Right cardiac atrium (tissue), 5 donors: ENCODE measurements at places on chromosomes 2 and 18. TPM values are rescaled to one million over a fixed set of nuclear protein-coding genes. Genes with fewer than 3 reads are reported as not detected.
A peak's percentile ranks its signal among the peaks of the same experiment; 100 is the strongest.

DNA sequence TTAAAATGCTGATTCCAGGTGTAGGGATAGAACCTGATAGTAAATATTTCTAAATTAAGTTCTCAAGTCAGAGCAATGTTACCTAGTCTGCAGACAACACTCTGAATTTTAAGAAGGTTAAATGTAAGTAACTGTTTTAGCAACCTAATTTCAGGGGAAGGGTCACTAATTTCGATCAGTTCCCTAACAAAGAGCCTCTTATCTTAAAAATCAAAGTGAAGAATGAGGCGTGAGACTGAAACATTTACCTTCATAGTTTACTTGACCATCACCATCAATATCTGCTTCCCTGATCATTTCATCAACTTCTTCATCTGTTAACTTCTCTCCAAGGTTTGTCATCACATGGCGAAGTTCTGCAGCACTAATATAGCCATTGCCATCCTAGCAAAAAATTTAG lies 6.4 kb upstream of the STPG4 start:
- no peak for DNase-seq

DNA sequence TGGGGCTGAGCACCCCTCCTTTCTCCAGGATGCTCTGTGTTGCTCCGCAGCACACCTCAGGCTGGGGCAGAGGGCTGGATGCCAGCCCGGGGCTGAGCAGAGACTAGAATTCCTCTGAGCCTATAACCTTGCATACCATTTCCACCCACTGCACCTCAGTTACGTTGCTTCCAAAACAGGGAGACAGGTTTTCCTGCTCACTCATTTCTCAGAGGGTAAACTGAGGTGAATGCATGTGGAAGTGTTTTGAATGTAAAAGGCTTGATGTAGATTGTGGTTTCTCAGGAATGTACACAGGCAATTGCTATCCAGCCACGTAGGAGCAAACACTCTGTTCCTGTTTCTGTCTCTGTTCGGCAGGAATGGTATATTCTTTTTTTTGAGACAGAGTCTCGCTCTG lies 45.3 kb downstream of the EDAR start:
- no peak for DNase-seq

NT5DC4 gene
- total RNA-seq = not detected

- DNase-seq = no peak
Measured at GRCh38 chr2:187264612-187265011, 183.4 kb downstream of the CALCRL start.

- no peak for DNase-seq
Measured at GRCh38 chr2:44918095-44918775, 23.3 kb upstream of the SIX3 start.

DNA sequence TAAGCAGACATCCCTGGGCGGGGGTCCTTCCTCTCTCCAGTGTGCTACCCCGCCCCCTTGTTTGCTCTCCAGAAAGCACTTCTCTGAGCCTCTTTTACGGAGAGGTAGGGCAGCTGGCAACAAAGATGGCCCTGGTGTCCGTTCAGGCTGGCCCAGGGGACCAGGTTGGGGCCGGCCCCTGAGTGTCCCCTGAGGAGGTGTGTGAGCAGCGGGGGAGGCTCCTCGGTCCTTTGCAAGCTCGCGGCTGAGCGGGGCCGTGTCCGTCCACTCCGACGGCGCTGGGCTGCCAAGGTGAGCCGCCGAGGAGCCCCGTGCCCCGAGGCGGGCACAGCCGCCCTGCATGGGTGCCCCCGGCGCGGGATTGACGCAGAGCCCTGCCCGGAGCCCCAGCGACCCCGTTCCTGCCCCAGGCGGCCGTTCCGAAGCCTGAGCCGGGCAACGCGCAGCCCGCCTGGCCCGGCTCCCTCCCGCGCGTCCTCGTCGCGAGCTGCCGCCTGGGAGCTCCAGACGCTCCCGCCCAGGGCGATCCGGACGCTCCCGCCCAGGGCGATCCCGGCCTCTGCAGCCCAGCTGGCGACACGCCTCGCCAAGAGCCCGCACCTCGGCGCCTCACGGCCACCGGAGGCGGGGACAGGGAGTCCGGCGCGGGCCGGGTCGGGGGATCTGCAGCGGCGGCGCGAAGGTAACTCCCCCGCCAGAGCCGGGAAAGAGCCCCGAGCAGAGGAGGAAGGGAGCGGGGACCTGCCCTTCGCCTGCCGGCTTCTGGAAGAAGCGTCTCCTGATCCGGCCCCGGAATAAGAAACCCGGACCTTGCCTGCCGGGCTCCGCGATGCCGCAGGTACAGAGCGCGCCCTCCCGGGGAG lies at the start of gene PROKR1:
PROKR1 (plus strand) TSS at position 569 of the 863 bp plus-strand sequence. CDS start 2,243 bp downstream, outside the sequence.
- DNase-seq = peak; percentile 81

GRCh38 chr2:150674283-150674682 lies 186.8 kb upstream of the RND3 start:
- no peak for DNase-seq

SERPINB5 gene
- not detected for total RNA-seq

GRCh38 chr2:241065355-241065803 lies 36.7 kb downstream of the MTERF4 start:
- DNase-seq = no peak

SALL3 gene
- 0.68 TPM for total RNA-seq

GRCh38 chr18:9594823-9595596 lies 19.3 kb downstream of the PPP4R1 start:
- no peak for DNase-seq

- peak; percentile 5 for DNase-seq
Measured at GRCh38 chr2:239300871-239301735, 99.7 kb downstream of the HDAC4 start.
